ENCODE measurements at places on chromosomes 3 and 15. TPM values are rescaled to one million over a fixed set of nuclear protein-coding genes. Genes with fewer than 3 reads are reported as not detected.

CCDC80 gene
- 35.3 TPM for total RNA-seq

SLCO3A1 gene
- 5.7 TPM for total RNA-seq

IL12A gene
- 1.5 TPM for total RNA-seq

CAND2 gene
- total RNA-seq = 24.9 TPM

SENP2 gene
- total RNA-seq = 24.8 TPM

FETUB gene
- not detected for total RNA-seq

DZIP3 gene
- 9.4 TPM for total RNA-seq

ST3GAL6 gene
- total RNA-seq = 3.9 TPM

MEX3B gene
- 4.3 TPM for total RNA-seq

LMCD1 gene
- total RNA-seq = 20.7 TPM

SLC9C1 gene
- total RNA-seq = not detected

ZBTB47 gene
- 34.9 TPM for total RNA-seq

- H3K4me3 ChIP-seq = no peak overlapping the region
- H3K27me3 ChIP-seq = no peaks in the 10 kb centered on the region
- H3K27ac ChIP-seq = peak overlapping the region; percentile 99
- H3K4me1 ChIP-seq = peaks cover 56% of the 10 kb centered on the region
- no peaks in the 10 kb centered on the region for H3K36me3 ChIP-seq
- DNase-seq = no peak
These were observed 3.7 kb downstream of the ZNF280D start for GRCh38 chr15:56729561-56729960.

DNA sequence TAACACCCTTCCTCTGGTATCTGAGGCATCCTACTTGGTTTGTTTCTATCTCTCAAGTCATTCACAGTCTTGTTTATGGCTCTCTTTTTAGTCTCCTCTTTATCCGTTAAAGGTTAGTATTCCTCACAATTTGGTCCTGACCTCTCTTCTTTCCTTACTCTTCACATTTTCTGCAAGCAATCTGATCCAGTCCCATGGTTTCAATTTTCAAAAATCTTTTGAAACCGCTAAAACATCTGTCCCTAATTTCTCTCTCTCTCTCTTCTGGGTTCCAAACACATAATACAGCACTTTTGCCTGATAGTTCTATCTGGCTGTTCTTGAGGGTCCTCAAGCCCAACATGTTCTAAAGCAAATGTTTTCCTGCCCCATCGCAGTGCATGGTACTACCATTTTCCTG, 149.0 kb downstream of the SERPINI1 start:
- H3K27ac ChIP-seq = no peak overlapping the region
- no peak for DNase-seq
- no peaks in the 10 kb centered on the region for H3K36me3 ChIP-seq
- no peaks in the 10 kb centered on the region for H3K27me3 ChIP-seq

DNA sequence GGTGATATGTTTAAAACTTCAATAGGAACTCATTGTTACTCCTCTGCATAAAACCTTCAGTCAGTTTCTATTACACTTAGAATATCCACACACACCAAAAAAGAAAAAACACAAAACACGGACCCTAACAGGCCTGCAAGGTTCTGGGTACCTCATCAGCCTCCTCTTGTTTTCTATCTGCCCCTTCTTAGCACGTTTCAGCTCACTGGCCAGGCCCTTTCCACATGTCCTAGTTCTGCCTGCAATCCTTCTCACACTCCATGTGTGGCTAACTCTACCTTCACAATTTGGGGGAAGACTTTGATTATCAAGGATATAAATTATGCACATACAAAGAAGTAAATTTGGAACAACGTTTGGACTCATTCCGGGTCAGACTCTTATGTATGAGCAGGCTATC, 376.3 kb downstream of the LSAMP start:
- no peak overlapping the region for H3K4me3 ChIP-seq
- no peaks in the 10 kb centered on the region for H3K27me3 ChIP-seq
- H3K4me1 ChIP-seq = no peaks in the 10 kb centered on the region

- DNase-seq = no peak
- H3K36me3 ChIP-seq = no peaks in the 10 kb centered on the region
- peak overlapping the region; percentile 8 for H3K27ac ChIP-seq
These were observed 17.7 kb downstream of the NTRK3 start for GRCh38 chr15:88238618-88239430.

GRCh38 chr3:33152363-33153360, 38.8 kb downstream of the CRTAP start:
- no peak overlapping the region for H3K4me3 ChIP-seq
- H3K27ac ChIP-seq = no peak overlapping the region
- H3K4me1 ChIP-seq = no peaks in the 10 kb centered on the region
- no peaks in the 10 kb centered on the region for H3K36me3 ChIP-seq

GRCh38 chr3:170644711-170645110, 58.8 kb upstream of the SLC7A14 start:
- H3K27ac ChIP-seq = no peak overlapping the region
- H3K36me3 ChIP-seq = no peaks in the 10 kb centered on the region
- no peak for DNase-seq
- H3K4me3 ChIP-seq = no peak overlapping the region

DNA sequence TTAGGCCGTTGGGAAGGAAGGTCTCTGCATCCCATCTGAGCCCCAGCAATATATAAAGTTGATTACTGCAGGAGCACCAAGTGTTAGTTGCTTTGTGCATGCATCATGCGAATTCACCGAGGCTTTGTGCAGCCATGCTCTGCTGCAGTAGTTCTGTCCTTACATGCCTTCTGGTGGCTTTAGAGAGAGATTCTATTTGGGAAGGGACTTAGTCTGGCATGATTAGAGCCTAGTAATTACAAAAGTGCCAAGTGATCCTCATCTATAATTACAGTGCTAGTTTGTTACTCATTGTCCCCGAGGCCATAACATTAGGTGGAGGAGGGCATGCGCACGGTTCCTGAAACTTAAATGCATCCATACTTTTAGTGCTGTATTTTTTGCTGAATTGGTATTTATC, 353.6 kb downstream of the CNTN4 start:
- no peaks in the 10 kb centered on the region for H3K27me3 ChIP-seq
- no peak overlapping the region for H3K4me3 ChIP-seq
- no peak overlapping the region for H3K27ac ChIP-seq
- no peak for DNase-seq

GRCh38 chr15:92391640-92392039, 2.0 kb upstream of the ST8SIA2 start:
- H3K36me3 ChIP-seq = no peaks in the 10 kb centered on the region
- peaks cover 78% of the 10 kb centered on the region for H3K27me3 ChIP-seq
- no peak overlapping the region for H3K27ac ChIP-seq
- peaks cover 18% of the 10 kb centered on the region for H3K4me1 ChIP-seq
- no peak overlapping the region for H3K4me3 ChIP-seq
- no peak for DNase-seq

- H3K36me3 ChIP-seq = no peaks in the 10 kb centered on the region
- DNase-seq = no peak
- H3K27ac ChIP-seq = no peak overlapping the region
These were observed 5.0 kb downstream of the JMJD7 start for GRCh38 chr15:41832875-41833274.

DNA sequence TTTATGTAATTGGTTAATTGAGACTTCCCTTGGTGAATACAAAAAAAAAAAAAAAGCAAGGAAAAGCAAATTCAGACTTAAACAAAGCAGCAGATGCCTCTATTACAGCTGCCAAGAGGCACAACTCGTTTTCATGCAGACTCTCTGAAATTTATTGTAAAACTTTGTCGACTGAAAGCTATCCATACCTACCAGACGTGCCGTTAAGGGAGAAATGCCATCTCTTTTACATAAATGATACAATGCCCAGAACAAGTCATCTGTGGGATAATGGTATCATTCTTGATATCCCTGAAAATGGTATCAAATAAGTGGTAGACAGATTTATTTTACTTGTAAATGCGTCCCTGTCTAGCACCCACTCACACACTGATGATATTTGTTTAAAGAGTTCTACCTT, 724.2 kb downstream of the NSUN3 start:
- H3K4me1 ChIP-seq = no peaks in the 10 kb centered on the region
- H3K4me3 ChIP-seq = no peak overlapping the region
- no peaks in the 10 kb centered on the region for H3K36me3 ChIP-seq
- H3K27me3 ChIP-seq = no peaks in the 10 kb centered on the region

- no peak for DNase-seq
- H3K4me1 ChIP-seq = no peaks in the 10 kb centered on the region
- H3K36me3 ChIP-seq = no peaks in the 10 kb centered on the region
- H3K4me3 ChIP-seq = no peak overlapping the region
- no peaks in the 10 kb centered on the region for H3K27me3 ChIP-seq
These were observed 20.2 kb upstream of the IMPG2 start for GRCh38 chr3:101340591-101340990.

GRCh38 chr3:170603770-170604510, 18.1 kb upstream of the SLC7A14 start:
- no peak for DNase-seq
- no peaks in the 10 kb centered on the region for H3K4me1 ChIP-seq
- no peak overlapping the region for H3K27ac ChIP-seq
- no peak overlapping the region for H3K4me3 ChIP-seq
- no peaks in the 10 kb centered on the region for H3K27me3 ChIP-seq
- no peaks in the 10 kb centered on the region for H3K36me3 ChIP-seq

- H3K27me3 ChIP-seq = no peaks in the 10 kb centered on the region
- no peak overlapping the region for H3K4me3 ChIP-seq
- H3K4me1 ChIP-seq = no peaks in the 10 kb centered on the region
- no peak overlapping the region for H3K27ac ChIP-seq
- no peak for DNase-seq
These were observed 79.7 kb upstream of the ZNF280D start for GRCh38 chr15:56812961-56813360.

DNA sequence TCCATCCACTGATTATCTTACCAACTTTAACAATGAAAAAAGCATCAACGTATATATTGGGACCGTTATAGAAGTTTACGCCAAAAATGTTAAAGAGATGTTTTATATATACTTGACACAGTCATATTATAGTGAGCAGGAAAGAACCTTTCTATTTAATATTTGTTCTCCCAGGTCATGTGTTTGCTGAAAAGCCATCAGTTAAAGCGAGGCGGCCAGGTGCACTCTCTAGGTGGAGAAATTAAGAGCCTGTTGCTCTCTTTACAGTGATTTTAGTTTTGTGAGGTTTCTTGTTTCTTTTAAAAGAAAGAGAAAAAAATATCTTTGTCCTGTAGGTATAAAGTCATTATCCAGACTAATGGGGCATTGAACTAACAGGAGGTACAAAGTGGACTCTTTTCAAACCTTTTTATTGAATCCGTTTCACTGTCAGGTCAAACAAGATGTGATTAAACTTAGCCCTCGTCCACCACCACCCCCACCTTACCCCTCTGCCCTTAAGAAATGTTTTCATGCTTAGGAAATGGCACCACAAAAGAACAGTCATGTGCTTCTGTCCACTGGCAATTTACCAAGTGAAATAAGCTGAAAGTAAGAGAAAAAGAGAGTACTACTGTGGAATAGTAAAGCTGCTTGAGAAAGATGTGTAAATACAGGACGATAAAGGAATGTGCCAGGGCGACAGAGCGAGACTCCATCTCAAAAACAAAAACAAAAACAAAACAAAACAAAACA, 279.9 kb downstream of the PTPRG start:
- no peaks in the 10 kb centered on the region for H3K27me3 ChIP-seq
- H3K36me3 ChIP-seq = no peaks in the 10 kb centered on the region
- no peak for DNase-seq
- H3K27ac ChIP-seq = no peak overlapping the region
- H3K4me1 ChIP-seq = no peaks in the 10 kb centered on the region

GRCh38 chr3:139201446-139202225, 142.2 kb upstream of the MRPS22 start:
- no peaks in the 10 kb centered on the region for H3K27me3 ChIP-seq
- H3K4me3 ChIP-seq = no peak overlapping the region
- no peak overlapping the region for H3K27ac ChIP-seq
- H3K36me3 ChIP-seq = no peaks in the 10 kb centered on the region

GRCh38 chr3:129599073-129599472, 7.4 kb downstream of the PLXND1 start:
- H3K27ac ChIP-seq = peak overlapping the region; percentile 72
- H3K36me3 ChIP-seq = no peaks in the 10 kb centered on the region
- H3K27me3 ChIP-seq = no peaks in the 10 kb centered on the region
- H3K4me3 ChIP-seq = no peak overlapping the region
- DNase-seq = no peak
- no peaks in the 10 kb centered on the region for H3K4me1 ChIP-seq

- no peaks in the 10 kb centered on the region for H3K36me3 ChIP-seq
- peak overlapping the region; percentile 77 for H3K27ac ChIP-seq
- H3K27me3 ChIP-seq = no peaks in the 10 kb centered on the region
- H3K4me3 ChIP-seq = no peak overlapping the region
These were observed 216.9 kb downstream of the ATP8B4 start for GRCh38 chr15:49901996-49902684.

GRCh38 chr15:44735482-44736180, 697 bp upstream of the TRIM69 start:
- H3K4me3 ChIP-seq = no peak overlapping the region
- H3K27me3 ChIP-seq = no peaks in the 10 kb centered on the region
- peaks cover 13% of the 10 kb centered on the region for H3K4me1 ChIP-seq
- peak overlapping the region; percentile 55 for H3K27ac ChIP-seq
- no peaks in the 10 kb centered on the region for H3K36me3 ChIP-seq

- no peaks in the 10 kb centered on the region for H3K27me3 ChIP-seq
- no peaks in the 10 kb centered on the region for H3K36me3 ChIP-seq
- no peak overlapping the region for H3K4me3 ChIP-seq
- peaks cover 7% of the 10 kb centered on the region for H3K4me1 ChIP-seq
These were observed 230.9 kb upstream of the EIF1B start for GRCh38 chr3:40078590-40078989.

DNA sequence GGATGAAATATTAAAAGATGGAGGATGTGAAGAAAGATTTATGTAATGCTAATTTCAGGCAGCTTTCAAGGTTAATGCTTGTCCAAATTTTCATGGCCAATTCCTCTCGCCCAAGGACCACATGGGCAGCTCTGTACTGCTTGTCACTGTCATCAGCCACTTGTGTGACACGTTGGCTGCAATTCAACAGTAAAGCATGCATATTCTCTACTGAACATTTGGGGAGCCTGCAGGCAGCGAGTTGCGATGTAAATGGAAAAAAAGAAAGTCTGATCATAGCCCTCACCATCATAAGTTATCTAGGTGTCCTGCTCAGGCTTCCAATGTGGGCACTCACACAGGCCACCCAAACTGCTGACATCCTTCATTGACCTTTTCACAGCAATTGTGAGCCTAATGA, 1026.8 kb upstream of the NR2F2 start:
- DNase-seq = no peak
- no peak overlapping the region for H3K4me3 ChIP-seq
- H3K27ac ChIP-seq = peak overlapping the region; percentile 80
- peaks cover 4% of the 10 kb centered on the region for H3K4me1 ChIP-seq
- no peaks in the 10 kb centered on the region for H3K27me3 ChIP-seq
- H3K36me3 ChIP-seq = no peaks in the 10 kb centered on the region
